Bronchial smooth muscle cell (primary cell): ENCODE measurements at places on chromosomes 3 and 15. TPM values are rescaled to one million over a fixed set of nuclear protein-coding genes. Genes with fewer than 3 reads are reported as not detected.

Gene CLCN2
- total RNA-seq: 3.5 and 4.6 TPM in 2 replicates

Gene FILIP1L
- 7.6 and 16.2 TPM in 2 replicates for total RNA-seq

Gene CFAP92
- total RNA-seq: under 0.01 TPM in 1 of 2 replicates, not detected in the other

Gene RPLP1
- total RNA-seq: 56.0 and 58.1 TPM in 2 replicates

Gene LRRC15
- total RNA-seq: 0.26 and 2.7 TPM in 2 replicates

Gene GOLGA6L2
- total RNA-seq: not detected in 2 replicates

Gene OR5K2
- total RNA-seq: not detected in 2 replicates

Gene IQCF5
- total RNA-seq: not detected in 2 replicates

Gene SNTN
- total RNA-seq: not detected in 2 replicates

Gene CALML4
- total RNA-seq: 1.2 and 2.7 TPM in 2 replicates

Gene SENP7
- total RNA-seq: 14.0 and 17.2 TPM in 2 replicates

Gene RFTN1
- total RNA-seq: 59.6 and 94.0 TPM in 2 replicates

Gene CCR8
- total RNA-seq: not detected in 2 replicates

Gene ST8SIA2
- not detected in 2 replicates for total RNA-seq

Gene GOLGA8K
- 0.16 and 0.17 TPM in 2 replicates for total RNA-seq

Gene MB21D2
- 3.5 and 5.1 TPM in 2 replicates for total RNA-seq

Gene DPPA2
- not detected in 2 replicates for total RNA-seq

Gene KLF15
- total RNA-seq: 0.47 and 0.69 TPM in 2 replicates

Gene ESYT3
- 0.16 TPM in 1 of 2 replicates, not detected in the other for total RNA-seq

Gene GOLGA6L1
- not detected in 2 replicates for total RNA-seq

Gene GABRA5
- not detected in 2 replicates for total RNA-seq

Gene EPHA6
- 0.26 TPM in 1 of 2 replicates, not detected in the other for total RNA-seq

Gene GOLGA8G
- not detected in 2 replicates for total RNA-seq

Gene RPL39L
- total RNA-seq: 15.1 and 19.4 TPM in 2 replicates

Gene IL5RA
- total RNA-seq: under 0.01 TPM in 1 of 2 replicates, not detected in the other

Gene EPHB1
- total RNA-seq: 0.34 and 0.63 TPM in 2 replicates

Gene SCN11A
- total RNA-seq: under 0.01 TPM in 1 of 2 replicates, not detected in the other

Gene FANCD2OS
- not detected in 2 replicates for total RNA-seq

Gene TLR9
- under 0.01 and 0.09 TPM in 2 replicates for total RNA-seq

Gene ACTRT3
- total RNA-seq: 6.6 and 7.1 TPM in 2 replicates

Gene GRAMD1C
- total RNA-seq: 4.9 and 6.8 TPM in 2 replicates

Gene COL7A1
- total RNA-seq: 27.0 and 27.6 TPM in 2 replicates

Gene AP3B2
- 0.79 and 1.0 TPM in 2 replicates for total RNA-seq

Gene CPN2
- not detected in 2 replicates for total RNA-seq

Gene CCR3
- total RNA-seq: 0.09 TPM in 1 of 2 replicates, not detected in the other

Gene CADPS
- total RNA-seq: 2.4 and 19.2 TPM in 2 replicates
